ENCODE measurements at places on chromosomes 5 and 9.

DNA sequence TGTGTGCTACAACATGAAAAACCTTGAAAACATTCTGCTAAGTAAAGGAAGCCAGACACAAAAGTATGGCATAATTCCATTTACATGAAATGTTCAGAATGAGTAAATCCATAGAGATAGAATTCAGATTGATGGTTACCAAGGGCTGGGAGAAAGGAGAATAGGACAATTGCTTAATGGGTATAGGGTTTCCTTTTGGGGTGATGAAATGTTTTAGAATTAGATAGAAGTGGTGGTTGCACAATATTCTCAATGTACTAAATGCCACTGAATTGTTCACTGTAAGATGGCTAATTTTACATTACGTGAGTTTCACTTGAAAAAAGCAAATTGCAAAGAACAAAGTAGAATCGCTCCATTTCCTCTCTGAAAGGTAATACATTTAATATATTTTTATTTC is 43.0 kb upstream of the GAS1 start:
- DNase-seq, result no peak

- DNase-seq, result peak; percentile 91
Observed at GRCh38 chr5:50969151-50970031, 303.0 kb downstream of the PARP8 start.

DNA sequence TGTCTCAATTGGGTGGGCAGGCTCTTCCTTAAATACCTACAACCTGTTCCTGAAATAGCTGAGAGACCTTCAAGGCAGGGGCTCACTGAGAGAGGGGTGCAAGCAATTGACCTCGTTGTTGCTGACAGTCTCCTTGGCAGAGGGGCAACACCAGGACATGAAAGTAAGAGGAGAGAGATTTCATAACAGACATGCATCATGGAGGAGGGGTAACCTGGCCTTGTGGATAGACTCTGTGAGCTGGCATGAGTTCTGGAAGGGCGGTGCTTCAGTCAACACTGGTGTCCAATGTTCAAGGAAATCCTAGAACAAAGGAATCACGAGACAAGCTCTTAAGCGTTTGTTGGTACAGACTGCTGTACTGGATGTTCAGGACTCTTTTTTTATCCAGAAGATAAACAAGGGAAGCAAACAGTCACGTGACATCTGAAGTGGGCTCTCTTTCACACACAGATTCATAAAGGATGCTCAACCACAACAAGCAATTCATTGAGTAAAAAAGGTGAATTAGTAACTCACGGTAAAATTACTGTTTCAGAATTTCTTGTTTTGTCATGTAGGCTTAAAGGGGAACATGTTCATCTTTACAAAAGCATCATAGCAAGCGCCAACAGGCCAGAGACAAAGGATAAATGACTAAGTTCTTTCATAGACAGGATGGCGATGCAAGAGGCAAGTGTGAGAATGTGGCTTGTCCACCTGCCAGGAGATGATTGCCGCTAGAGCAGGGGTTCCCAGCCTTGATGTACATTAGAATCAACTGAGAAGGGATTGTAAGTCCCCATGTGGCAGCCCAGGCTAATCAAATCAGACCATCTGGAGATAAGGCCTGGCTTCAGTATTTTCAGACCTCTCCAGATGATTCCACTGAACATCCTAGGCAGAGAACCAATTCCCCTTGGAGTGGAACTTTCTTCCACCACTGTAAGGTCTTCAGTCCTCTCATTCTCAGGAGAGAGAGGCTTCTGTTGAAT is 20.7 kb downstream of the ANKRA2 start:
- DNase-seq, result peak; percentile 46

- DNase-seq, result no peak
Observed at GRCh38 chr5:16884595-16884994, 51.5 kb downstream of the MYO10 start.

DNA sequence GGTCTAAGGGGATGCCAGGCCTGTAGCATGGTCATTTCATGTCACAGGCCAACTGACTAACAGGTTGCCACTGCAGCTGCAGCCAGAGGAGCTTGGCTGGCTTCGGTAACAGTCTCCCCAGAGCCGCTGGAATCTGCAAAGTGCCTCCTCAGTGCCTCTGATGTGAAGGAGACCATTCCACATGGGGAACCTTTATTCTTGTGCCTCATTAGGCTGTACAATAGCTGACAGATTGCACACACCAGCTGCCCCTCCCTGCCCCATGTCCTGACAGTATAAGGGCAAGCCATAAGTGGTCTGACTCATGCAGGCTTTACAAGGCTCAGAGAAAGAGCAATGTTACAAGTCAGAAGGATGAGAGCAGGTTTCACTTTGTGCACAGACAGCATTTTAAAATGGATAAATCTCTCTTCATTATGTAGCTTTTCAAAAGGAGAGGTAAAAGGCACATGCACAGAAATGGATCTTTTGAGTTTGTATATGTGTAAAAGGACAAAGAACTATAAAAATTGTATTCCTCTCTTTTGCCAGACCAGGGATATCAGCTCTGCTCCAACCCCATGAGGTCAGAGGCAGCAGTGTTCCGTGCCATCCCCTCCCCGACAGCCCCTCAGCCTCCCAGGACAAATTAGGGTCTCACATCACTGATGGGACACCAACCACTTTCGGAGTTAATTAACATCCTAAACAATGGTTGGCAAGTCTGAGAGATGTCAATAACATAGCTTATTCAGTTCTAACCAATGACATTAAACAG is 467.8 kb downstream of the TMEM232 start:
- peak; percentile 15 for DNase-seq

DNA sequence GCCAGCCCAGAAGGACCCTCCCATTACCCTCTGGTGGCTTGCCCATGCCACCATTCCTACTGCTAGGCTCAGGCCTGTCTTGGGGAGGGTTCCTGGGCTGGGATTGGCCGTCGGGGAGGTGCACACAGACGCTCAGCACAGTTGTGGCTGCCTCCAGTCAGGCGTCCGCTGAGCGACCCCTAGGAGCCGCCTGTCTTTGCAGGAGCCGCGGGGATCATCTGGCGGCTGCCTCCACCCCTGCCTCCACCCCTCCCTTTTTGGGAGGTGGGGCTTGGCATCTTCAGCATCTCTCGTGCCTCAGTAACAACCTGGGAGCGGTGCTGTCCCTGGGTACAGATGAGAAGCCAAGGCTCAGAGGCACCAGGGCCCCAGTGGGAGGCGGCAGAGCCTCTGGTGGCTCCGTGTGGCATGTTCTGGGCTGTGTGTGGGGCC is 39.6 kb downstream of the RXRA start:
- peak; percentile 83 for DNase-seq

GRCh38 chr9:116763770-116764169 is 76.7 kb downstream of the TRIM32 start:
- no peak for DNase-seq

GRCh38 chr5:6904860-6905259 is 191.6 kb downstream of the TENT4A start:
- DNase-seq, result no peak

DNA sequence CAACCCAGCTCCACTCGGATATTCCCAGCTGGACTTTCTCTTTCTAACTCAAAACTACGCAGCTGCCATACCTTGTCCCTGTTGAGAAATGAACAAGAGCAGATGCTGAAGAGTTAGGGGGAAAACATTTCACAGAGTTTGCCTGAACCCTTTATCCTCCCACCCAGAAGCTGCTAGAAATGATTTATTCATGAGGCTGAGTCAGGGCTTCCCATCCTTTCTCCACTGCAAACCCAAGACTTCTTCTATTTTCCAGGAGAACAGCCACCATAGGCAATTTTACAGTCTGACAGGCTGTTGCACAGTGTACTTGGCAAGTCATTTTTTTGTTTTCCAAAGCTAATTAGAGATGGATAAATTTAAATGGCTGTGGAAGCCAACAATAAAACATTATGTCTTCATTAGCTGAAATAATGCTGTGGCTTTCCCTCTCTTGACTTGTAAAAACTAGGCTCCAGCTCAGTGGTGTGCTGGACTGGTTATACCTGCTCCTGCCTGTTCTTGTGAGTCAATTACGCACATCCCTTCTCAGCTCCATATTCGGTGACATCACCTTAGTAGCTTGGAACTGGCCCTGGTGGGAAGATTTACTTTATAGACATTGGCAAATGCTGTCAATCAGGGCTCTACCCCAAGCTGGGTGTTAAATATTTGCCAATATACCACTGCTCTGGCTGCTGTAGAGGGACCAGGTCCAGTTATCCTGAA is 71.9 kb downstream of the KIF4B start:
- DNase-seq, result no peak

DNA sequence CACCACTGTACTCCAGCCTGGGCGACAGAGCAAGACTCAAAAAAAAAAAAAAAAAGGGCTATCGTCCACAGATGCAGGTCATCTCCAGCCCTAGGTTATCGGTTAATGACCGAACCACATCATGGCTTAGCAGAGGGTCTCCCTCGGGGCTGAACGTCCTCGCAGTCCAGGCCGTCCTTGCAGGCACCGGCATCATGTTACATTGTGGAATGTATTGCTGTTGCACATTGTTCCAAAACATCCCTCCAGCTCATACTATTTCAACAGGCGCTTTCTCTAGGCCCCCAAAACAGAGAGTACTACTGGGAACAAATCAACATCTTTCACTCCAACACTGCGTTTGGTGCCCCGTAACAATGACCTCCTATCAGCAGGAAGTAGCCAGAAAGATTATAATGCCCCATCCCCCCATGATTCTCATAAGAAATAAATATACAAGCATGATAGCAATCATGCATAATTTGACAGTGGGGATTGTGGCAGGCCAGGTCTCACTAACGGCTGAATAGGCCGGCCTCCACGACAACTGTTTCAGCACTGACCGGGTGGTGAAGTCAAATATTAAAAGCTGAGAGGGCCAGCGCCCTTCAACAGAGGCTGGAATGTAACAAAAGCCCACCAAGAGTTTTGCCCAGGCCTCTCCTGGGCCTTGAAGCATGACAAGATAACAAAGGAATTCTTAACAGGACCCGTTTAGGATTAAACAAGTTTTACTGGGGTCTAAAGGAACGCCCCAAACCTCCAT is 1.1 kb upstream of the LCN9 start:
- DNase-seq, result no peak

DNA sequence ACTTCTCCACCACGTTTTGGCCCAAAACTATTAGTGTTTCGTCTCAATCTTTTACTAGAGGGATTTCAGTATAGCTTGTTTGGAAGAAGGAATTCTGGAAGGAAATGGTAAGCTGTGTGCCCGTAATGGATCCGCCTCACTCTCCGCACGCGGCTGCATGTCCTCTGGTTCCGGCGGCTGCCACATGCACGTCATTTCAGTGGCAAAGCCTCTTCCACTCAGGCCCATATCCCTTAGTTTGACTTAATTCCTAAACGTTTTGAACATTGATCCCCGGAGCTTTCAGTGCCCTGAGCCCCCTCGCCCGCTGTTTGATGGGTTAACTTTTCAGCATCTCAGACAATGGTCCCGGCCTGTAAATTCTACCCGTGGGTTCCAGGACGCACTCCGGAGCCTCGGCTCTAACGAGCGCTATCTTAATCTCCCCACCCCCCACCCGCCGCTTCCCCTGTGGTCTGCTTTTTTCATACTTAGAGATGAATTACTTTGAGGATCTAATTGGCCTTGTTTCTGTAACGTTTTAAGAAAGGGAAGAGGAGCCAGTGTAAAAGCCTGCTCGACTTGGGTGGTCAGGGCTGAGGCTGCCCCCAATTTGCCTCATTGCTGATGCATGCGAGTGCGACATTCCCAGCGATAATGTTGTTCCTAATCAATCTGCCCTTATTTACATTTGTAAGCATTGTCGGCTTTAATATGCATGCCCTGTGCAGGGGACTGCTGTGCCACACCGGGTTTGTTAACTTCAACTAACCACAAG is 4.6 kb downstream of the PTCH1 start:
- peak; percentile 1 for DNase-seq

- no peak for DNase-seq
Observed at GRCh38 chr9:120175031-120175430, 404.9 kb downstream of the CDK5RAP2 start.

GRCh38 chr9:108345826-108346225 is 510.0 kb downstream of the ACTL7B start:
- DNase-seq, result no peak

- no peak for DNase-seq
Observed at GRCh38 chr9:117860849-117861248, 156.6 kb downstream of the TLR4 start.

DNA sequence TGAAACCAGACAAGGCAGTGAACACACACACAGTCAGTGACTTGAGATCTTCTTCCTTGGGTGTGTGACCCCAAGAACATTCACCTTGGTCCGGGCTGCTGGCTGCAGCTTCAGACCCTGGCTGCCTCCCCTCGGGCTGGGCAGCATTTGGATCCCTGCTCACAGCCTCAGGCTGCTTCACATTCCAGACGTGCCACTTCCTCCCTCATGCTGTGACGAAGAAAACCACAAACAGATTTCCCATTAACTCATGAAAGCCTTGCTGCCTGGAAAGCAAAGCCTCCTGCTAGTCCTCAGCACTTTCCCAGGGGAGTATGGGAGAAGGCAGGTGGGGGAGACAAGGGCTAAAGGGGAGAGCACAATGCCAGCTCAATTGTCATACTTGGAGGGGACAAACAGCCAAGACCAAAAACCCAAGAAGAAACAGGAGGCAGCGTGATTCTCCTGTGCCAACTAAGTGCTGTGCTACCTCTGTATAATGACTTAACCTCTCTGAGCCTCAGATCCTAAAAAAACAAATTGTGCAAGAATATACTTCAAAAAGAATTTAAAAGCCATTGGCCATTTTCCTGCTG is 594.6 kb upstream of the BRINP1 start:
- peak; percentile 13 for DNase-seq

GRCh38 chr5:60263346-60263745 is 369.8 kb upstream of the PDE4D start:
- no peak for DNase-seq

- DNase-seq, result no peak
Observed at GRCh38 chr5:178672630-178673029, 45.8 kb upstream of the CLK4 start.

DNA sequence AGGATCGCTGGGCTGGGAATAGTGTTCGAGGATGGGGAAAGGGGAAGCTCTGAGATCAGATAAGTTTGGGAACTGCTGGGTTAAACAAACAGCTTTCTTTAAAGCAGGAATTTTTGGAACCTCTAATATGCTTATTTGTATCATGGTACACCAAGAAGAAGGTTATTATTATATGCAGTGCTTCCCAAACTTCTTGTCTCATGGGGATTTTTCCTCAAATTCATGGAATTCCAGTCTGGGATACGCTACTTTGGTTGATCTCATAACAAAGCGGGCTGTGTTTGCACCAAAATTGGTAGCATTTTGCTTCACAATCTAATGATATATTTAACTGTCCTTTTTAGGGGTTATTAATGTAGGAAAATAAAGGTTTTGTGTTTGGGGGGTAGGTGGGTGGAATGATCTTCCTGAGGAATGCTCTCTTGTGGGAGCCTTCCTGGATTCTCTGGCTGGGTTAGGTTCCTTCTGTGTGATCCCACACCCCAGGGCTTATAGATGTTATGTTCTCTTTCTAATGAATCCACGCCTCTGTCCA is 116.2 kb upstream of the PANK3 start:
- no peak for DNase-seq
